ENCODE measurements at places on chromosomes 3 and 15. TPM values are rescaled to one million over a fixed set of nuclear protein-coding genes. Genes with fewer than 3 reads are reported as not detected.

The SLC4A7 gene
- 7.0 TPM for polyA plus RNA-seq

DNA sequence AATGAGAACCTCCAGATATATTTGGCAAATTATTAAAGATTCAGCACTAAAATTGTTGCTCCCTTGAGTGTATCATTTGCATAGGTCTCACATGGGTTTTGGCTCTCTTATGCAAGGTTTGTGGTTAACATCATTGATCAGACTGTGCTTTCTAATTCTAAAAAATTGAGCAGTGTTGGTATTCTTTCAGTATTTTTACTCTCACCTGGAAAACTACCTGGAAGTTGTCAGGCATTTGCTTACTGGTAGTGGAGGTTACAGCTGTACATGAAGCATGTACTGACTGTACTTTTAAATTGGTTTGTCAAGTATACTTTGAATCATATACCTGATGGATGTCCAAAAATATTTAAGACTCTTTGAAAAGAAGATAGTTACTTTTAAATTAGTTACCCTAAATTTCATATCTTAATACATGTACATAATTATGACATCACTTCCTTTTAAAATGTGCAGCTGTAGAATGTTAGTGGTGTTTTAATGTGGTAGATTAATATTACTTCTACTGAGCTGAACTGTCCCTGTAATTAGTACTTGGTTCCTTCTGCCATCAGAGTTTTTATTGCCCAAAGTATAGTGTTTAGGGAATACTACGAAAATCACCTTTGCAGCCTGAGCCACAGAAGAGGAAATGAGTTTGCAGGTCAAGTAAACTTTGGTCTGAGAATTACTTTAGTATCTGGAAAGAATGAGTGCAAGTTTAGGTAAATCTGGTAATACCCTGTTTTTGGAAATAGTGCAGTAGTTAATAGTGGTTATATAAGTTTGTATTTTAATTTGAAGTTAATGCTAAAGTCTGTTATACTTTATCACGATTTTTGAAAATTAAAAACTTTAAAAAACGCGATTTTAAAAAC lies 2.8 kb downstream of the CHD2 start:
- peak overlapping the region; percentile 98 for H3K27ac ChIP-seq
- peak; percentile 62 for DNase-seq
- no peaks in the 10 kb centered on the region for H3K27me3 ChIP-seq
- peaks cover 42% of the 10 kb centered on the region for H3K4me1 ChIP-seq
- H3K4me3 ChIP-seq, result peak overlapping the region; percentile 100

The MESP2 gene
- 0.21 TPM for polyA plus RNA-seq

- no peak overlapping the region for H3K4me3 ChIP-seq
- DNase-seq, result no peak
- H3K27ac ChIP-seq, result no peak overlapping the region
- H3K4me1 ChIP-seq, result no peaks in the 10 kb centered on the region
- no peaks in the 10 kb centered on the region for H3K27me3 ChIP-seq
- H3K36me3 ChIP-seq, result peaks cover 5% of the 10 kb centered on the region
Measured at GRCh38 chr15:42695527-42696071, 41.3 kb downstream of the CDAN1 start.

DNA sequence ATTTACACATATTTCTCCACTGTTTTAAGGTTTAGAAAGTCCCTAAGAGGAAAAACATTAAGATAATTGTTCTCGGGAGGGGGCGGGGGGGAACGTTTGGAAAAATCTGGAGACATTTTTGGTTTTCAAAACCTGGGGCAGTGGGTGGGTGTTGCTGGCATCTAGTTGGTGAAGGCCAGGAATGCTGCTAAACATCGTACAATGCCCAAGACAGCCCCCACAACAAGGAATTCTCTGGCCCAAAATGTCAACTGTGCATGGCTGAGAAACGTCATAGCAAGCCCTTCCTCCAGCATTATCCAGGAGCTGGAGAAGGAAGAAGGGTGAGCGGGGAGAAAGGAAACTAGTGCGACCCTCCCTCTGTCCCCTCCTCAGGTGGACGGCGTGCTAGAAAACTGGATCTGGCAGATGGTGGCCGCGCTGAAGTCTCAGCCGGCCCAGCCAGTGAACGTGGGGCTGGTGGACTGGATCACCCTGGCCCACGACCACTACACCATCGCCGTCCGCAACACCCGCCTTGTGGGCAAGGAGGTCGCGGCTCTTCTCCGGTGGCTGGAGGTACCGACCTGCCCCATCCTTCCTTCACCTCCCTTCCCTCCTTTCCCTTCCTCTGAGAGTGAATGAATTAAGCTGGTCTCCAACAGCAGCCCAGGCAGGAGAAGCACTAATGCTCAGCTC lies 109.8 kb downstream of the LIPC start:
- H3K27ac ChIP-seq, result no peak overlapping the region
- H3K36me3 ChIP-seq, result no peaks in the 10 kb centered on the region
- H3K27me3 ChIP-seq, result peaks cover 3% of the 10 kb centered on the region
- DNase-seq, result no peak
- H3K4me1 ChIP-seq, result peaks cover 3% of the 10 kb centered on the region

DNA sequence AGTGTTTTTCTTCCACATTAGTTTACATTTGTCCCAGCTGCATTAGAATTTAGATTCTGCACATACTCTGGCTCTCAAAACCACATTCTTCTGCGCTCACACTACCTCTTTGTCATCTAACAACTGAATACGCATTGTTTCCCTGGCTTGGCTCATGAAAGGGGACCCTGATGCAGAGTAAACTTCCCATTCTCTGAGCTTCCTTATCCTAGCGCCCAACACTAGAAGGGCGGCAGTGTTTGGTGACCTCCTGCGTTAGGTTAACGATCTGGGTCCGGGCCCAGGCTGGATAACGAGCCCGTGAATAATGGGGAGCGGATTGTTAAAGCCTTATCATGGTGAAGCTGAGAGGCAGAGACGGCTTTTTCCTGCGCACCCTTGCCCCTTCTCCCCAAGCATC lies 63.9 kb downstream of the ETV5 start:
- peaks cover 4% of the 10 kb centered on the region for H3K27me3 ChIP-seq
- peak overlapping the region; percentile 28 for H3K27ac ChIP-seq
- H3K4me3 ChIP-seq, result no peak overlapping the region
- peak; percentile 99 for DNase-seq

DNA sequence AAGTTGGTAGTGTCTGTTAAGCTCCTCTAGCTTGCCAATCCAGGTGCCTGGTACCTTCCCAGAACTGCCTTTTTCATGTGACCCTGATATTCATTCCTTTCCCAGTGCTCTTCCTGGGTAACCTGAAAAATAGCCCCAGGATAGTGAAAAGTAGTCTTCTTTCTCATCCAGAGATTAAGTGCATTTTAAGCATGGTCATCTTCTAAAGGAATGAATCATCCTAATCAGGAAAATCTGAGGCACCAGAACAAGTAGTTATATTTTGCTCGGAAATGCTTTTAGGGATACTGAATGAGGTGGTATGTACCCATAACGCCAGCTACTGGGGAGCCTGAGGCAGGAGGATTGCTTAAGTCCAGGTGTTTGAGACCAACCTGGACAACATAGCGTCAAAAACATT lies 23.1 kb upstream of the PDCD6IP start:
- H3K4me3 ChIP-seq, result no peak overlapping the region
- DNase-seq, result no peak
- no peak overlapping the region for H3K27ac ChIP-seq
- H3K27me3 ChIP-seq, result no peaks in the 10 kb centered on the region
- H3K36me3 ChIP-seq, result no peaks in the 10 kb centered on the region

The POLR2H gene
- polyA plus RNA-seq, result 276 TPM

GRCh38 chr3:41200669-41201021 lies 1.3 kb downstream of the CTNNB1 start:
- H3K27ac ChIP-seq, result peak overlapping the region; percentile 50
- H3K27me3 ChIP-seq, result peaks cover 2% of the 10 kb centered on the region
- H3K4me1 ChIP-seq, result peaks cover 28% of the 10 kb centered on the region
- peak overlapping the region; percentile 83 for H3K4me3 ChIP-seq

DNA sequence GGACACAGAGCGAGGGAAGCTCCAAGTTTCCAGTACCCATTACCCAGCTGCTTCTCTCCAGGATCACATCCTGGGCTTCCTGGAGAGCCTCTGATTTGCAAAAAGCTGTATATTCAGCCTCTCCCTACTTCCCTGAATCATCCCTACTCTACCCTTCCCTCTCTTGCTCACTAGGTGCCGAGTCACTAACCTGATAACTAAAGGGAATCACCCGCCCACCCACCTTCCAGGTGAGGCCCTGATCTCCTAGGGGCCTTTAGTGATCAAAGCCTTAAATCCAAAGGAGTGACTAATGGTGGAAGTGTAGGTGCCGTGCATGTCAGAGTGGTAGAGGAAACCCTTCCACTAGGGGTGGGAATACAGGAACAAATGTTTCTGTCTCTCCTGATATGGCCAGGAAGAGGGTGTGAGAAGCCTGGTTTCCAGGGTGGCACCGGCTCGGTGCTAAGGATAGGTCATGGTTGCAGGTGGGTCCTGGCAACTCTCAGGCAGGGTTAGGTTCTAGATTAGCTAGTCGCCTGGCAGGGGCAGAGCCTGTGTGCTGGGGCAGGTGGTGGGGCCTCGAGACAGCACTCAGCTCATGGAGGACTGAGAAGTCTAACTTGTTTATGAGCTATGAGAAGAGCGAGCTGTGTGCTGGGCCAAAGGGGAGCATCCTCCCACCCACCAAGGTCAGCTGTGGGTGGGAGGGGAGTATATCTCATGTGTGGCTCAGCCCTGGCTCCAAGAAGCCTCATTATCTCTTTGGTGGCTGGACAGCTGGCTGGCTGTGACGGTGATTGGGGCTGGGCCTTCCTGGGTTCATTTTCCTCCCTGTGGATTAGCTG lies 10.1 kb downstream of the SEMA7A start:
- DNase-seq, result no peak
- H3K36me3 ChIP-seq, result no peaks in the 10 kb centered on the region
- no peak overlapping the region for H3K4me3 ChIP-seq
- H3K27ac ChIP-seq, result no peak overlapping the region
- no peaks in the 10 kb centered on the region for H3K27me3 ChIP-seq

DNA sequence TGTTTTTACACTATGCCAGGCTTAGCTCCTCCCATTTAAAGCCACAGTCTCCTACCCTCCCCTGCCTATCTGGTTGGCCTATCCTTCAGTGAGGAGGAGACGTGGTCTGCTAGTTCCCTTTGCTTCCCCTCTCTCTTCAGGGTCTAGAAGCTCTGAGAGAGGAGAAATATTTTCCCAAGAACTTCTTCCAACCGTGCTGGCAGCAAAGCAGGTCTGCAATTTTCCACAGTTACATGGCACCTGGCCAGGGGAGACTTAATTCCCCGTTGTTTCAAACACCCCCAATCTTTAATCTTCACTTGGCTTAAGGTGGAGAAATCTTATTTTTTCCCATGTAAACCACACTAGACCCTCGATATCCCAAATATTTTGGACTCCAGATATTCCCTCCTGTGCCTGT lies 149.5 kb upstream of the MCTP2 start:
- no peaks in the 10 kb centered on the region for H3K4me1 ChIP-seq
- H3K27ac ChIP-seq, result no peak overlapping the region
- DNase-seq, result no peak
- H3K4me3 ChIP-seq, result no peak overlapping the region
- H3K36me3 ChIP-seq, result no peaks in the 10 kb centered on the region

GRCh38 chr3:169268286-169268776 lies 395.2 kb downstream of the MECOM start:
- no peak overlapping the region for H3K27ac ChIP-seq
- no peak overlapping the region for H3K4me3 ChIP-seq
- H3K36me3 ChIP-seq, result no peaks in the 10 kb centered on the region
- peak; percentile 44 for DNase-seq
- H3K4me1 ChIP-seq, result peaks cover 4% of the 10 kb centered on the region
- H3K27me3 ChIP-seq, result no peaks in the 10 kb centered on the region

GRCh38 chr3:39096775-39097174 lies 10.7 kb downstream of the GORASP1 start:
- no peak overlapping the region for H3K27ac ChIP-seq
- H3K36me3 ChIP-seq, result peaks cover 26% of the 10 kb centered on the region
- no peaks in the 10 kb centered on the region for H3K4me1 ChIP-seq
- no peak overlapping the region for H3K4me3 ChIP-seq
- DNase-seq, result no peak

The MKRN2OS gene
- polyA plus RNA-seq, result not detected

GRCh38 chr3:158395421-158395820 lies 175.6 kb upstream of the MLF1 start:
- H3K4me1 ChIP-seq, result no peaks in the 10 kb centered on the region
- no peaks in the 10 kb centered on the region for H3K27me3 ChIP-seq
- H3K27ac ChIP-seq, result no peak overlapping the region
- H3K4me3 ChIP-seq, result no peak overlapping the region

GRCh38 chr3:144221761-144222160 lies 250.1 kb downstream of the DIPK2A start:
- H3K4me3 ChIP-seq, result no peak overlapping the region
- DNase-seq, result no peak
- H3K4me1 ChIP-seq, result no peaks in the 10 kb centered on the region
- no peaks in the 10 kb centered on the region for H3K27me3 ChIP-seq

The CTXN2 gene
- 0.01 TPM for polyA plus RNA-seq

GRCh38 chr3:12870942-12871341 lies 29.6 kb upstream of the RPL32 start:
- no peak overlapping the region for H3K27ac ChIP-seq
- no peaks in the 10 kb centered on the region for H3K27me3 ChIP-seq
- H3K4me3 ChIP-seq, result no peak overlapping the region
- no peaks in the 10 kb centered on the region for H3K36me3 ChIP-seq
- H3K4me1 ChIP-seq, result no peaks in the 10 kb centered on the region

The SLC30A4 gene
- 2.4 TPM for polyA plus RNA-seq

GRCh38 chr15:45110256-45110820 lies 3.6 kb downstream of the DUOX2 start:
- no peak for DNase-seq
- H3K4me3 ChIP-seq, result no peak overlapping the region
- H3K27ac ChIP-seq, result no peak overlapping the region
- H3K4me1 ChIP-seq, result no peaks in the 10 kb centered on the region
- no peaks in the 10 kb centered on the region for H3K36me3 ChIP-seq

- no peaks in the 10 kb centered on the region for H3K36me3 ChIP-seq
- DNase-seq, result no peak
- no peaks in the 10 kb centered on the region for H3K27me3 ChIP-seq
- H3K4me3 ChIP-seq, result no peak overlapping the region
- H3K4me1 ChIP-seq, result no peaks in the 10 kb centered on the region
- no peak overlapping the region for H3K27ac ChIP-seq
Measured at GRCh38 chr3:117195034-117195433, 485.5 kb downstream of the TUSC7 start.

- no peaks in the 10 kb centered on the region for H3K27me3 ChIP-seq
- peak; percentile 52 for DNase-seq
- H3K36me3 ChIP-seq, result no peaks in the 10 kb centered on the region
- no peak overlapping the region for H3K4me3 ChIP-seq
- H3K27ac ChIP-seq, result no peak overlapping the region
- peaks cover 13% of the 10 kb centered on the region for H3K4me1 ChIP-seq
Measured at GRCh38 chr3:177338697-177339219, 141.5 kb upstream of the TBL1XR1 start.

The SAMMSON gene
- not detected for polyA plus RNA-seq

- H3K36me3 ChIP-seq, result no peaks in the 10 kb centered on the region
- H3K27me3 ChIP-seq, result no peaks in the 10 kb centered on the region
- H3K27ac ChIP-seq, result no peak overlapping the region
- no peak for DNase-seq
- no peak overlapping the region for H3K4me3 ChIP-seq
- no peaks in the 10 kb centered on the region for H3K4me1 ChIP-seq
Measured at GRCh38 chr3:65712140-65712539, 326.6 kb downstream of the MAGI1 start.
